ENCODE measurements at places on chromosomes 2 and 18.

- DNase-seq = no peak
These were observed 48.0 kb downstream of the TEX44 start for GRCh38 chr2:231640641-231641111.

GRCh38 chr2:206979922-206980321 lies 40.6 kb downstream of the CPO start:
- no peak for DNase-seq

DNA sequence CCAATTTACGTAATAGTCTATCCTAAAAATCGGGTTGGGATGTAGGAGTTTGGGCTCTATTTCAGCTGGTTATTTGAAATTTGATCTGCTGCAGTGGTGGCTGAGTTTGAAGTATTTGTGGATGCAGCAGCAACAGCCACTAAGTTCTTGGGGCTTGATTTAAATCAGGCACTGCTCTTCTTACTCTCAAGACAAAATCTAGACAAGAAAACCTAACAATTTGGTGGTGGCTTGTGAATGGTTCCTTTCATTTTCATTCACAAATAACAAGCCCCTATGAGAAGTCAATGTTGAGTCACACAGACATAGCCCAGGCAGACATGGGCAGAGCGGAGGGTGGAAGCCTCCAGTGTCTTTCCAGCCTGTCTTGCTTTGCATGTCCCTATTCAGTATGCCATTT lies 199.3 kb downstream of the LTBP1 start:
- DNase-seq = no peak

- DNase-seq = no peak
These were observed 42.0 kb downstream of the ZFP36L2 start for GRCh38 chr2:43184339-43184895.

DNA sequence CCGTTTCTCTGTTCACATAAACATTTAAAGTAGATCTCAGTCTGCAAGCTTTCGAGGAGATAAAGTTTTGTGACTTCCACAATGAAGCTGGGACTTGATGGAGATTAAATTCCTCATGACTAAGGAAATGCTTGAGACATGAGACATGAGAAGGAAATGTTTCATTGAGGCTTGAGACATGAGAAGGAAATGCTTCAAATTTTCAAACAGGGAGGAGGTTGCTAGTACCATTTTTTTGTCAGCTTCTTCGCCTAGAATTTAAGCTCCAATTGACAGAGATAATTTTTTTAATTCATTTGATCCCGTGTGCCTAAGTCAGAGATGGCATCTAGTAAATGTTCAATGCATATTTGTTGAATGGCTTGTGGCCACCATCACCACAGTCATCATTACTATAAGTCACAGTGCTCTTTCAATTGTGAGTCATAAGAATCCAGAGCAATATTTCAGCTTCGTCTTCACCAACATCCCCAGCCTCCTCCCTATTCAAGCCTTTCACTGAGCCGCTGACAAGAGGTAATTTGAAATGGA lies 543 bp upstream of the MARCHF4 start:
- no peak for DNase-seq

- DNase-seq = no peak
These were observed 1338.0 kb upstream of the ACVR2A start for GRCh38 chr2:146506851-146507250.

- DNase-seq = no peak
These were observed 2.1 kb upstream of the TRIB2 start for GRCh38 chr2:12714391-12715221.

- no peak for DNase-seq
These were observed 109.9 kb upstream of the OTOS start for GRCh38 chr2:240250150-240250984.

- DNase-seq = no peak
These were observed 4.4 kb upstream of the SPRED2 start for GRCh38 chr2:65436824-65437221.

DNA sequence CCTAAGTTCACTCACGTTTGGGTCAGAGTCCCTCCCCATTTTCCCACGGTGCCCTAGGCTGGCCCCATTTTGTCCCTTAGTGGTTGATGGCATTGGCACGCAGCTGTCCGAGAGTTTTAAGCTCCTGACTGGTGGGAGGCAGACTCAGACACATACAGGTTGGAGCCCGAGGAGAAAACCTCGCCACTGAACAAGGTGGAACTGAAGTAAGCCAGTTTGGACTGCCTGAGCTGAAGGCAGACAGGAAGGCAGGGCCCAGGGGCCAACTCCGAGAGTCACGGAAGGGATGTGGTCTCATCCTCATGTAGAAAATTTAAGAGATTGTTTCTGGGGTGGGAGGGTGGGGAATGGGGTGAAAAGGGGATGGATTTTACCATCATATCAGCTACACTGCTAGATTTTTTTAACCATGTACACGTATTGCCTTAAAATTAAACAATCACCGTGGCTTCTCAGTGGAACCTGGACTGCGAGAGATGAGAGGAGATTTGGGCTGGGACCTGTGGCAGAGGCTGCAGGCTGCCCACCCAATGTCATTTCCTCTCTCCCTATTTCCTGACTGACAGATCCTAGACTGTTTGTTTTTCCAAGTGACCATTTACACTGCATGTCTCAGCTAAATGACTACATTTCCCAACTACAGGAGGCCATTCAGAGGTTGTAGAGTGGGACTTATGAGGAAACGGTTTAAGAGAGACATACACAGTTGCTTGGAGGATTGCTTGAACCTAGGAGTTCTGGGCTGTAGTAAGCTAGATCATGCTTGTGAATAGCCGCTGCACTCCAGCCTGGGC lies 19.4 kb upstream of the NMUR1 start:
- no peak for DNase-seq

DNA sequence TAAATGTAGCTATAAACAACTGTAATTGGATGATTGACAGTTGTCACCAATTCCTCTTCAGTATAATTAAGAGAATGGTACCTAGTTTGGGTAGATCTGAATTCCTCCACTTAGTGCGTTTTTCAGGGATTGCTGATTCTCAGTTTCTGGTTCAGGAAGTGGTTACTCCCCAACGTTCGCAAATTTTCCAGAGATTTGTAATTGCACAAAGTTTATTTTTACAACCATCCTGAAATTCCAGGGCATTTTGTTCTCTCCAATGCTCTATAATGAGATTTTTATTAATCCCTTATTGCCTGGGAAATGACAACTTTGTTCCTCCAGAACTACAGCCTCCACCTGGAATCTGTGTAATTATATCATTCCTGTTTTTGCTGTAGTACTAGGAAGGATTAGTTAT lies 710.6 kb upstream of the ZEB2 start:
- DNase-seq = no peak

GRCh38 chr2:17628349-17629261 lies 88.1 kb downstream of the VSNL1 start:
- DNase-seq = no peak

DNA sequence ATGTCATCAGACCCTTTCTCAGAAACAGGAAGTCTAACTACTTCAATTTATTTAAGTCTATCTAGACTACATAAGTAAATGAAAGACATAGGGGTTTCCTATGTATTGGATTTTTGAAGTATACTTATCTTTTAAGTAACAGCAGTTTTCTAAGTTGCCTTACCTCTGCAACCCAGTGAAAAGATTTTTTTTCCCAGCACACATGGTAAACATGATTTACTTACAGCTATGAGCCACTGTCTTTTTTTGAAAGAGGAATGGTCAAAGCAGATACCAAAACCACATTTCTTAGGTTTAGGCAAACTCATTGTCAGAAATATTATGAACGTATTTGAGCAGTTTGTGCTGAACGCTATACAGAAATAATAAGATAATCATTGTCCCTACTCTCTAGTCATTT lies 78.7 kb upstream of the OTX1 start:
- DNase-seq = no peak

DNA sequence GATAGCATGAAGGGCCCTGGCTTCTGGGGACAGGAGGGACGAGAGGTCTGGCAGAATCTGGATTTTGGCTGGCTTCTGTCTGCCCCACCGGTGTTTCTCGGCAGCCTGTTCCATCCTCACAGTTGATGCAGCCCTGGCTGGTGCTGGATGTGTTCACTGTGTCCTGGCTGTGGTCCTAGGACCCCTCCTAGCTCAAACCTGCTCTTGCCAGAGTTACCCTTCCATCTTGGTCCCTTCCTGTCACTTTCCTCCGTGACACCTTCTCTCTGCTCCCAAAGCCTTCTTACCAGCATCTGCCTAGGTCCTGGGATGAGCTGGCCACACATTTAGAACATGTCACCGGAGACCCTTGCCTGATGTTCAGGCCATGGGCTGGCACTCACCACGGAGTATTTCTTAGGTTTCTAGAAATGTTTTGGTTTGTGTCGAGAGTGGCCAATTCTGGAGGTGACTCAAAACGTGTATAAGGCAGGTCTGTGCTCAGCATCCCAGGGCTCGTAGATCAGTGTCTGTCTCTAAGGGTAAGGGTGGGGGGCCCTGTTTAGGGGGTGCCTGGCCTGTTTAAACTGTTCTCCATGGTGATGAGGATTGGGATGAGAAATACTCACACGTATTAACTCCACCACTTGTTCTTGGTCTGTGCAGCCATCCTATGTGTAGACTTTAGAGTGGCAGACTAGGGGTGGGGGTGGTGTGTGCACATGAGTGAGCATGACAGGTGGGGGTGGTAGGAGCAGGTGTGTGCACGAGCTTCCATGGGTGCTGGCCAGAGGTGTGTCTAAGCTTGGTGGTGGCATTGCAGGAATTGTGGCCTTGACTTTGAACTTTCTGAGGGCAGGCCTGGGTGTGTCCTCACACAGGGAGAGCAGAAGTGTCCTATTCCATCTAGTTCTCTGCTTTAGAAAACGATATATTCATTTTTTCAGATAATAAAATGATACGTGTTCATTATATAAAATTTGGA lies 162.7 kb downstream of the DYSF start:
- no peak for DNase-seq

GRCh38 chr18:70503060-70503459 lies 214.2 kb downstream of the SOCS6 start:
- DNase-seq = no peak

DNA sequence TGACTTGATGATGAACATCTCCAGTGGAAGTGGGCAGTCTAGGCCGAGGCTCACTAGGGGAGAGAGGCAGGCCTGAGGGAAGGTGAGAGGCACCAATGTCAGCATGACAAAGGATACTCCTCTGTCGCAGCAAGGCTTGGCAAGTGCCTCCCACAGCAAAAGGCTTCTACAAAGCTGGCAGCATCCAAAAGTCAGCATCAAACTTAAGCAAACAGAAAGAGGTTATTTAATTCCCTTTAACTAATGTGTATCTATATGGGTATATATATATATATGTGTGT lies 41.6 kb downstream of the NIFK start:
- DNase-seq = no peak

- no peak for DNase-seq
These were observed 159.2 kb downstream of the FAM210A start for GRCh38 chr18:13566941-13567746.

DNA sequence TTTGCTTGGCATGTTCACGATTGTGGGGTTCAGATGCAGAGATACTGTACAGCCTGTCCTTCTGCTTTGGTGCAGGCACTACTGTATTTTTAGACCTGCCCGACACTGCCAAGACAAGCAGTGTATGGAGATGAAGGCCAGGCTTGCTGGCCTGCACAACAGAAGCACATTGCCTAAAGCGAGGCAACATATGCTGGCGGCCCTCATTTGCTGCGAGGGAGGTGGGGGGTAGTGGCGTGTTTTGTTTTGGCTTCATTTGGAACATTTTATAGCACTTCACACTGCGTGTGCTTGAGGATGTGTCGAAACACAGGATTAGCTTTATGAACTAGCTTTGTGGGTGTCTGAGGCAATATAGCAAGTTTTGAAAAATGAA lies 27.0 kb downstream of the TMEM182 start:
- no peak for DNase-seq

DNA sequence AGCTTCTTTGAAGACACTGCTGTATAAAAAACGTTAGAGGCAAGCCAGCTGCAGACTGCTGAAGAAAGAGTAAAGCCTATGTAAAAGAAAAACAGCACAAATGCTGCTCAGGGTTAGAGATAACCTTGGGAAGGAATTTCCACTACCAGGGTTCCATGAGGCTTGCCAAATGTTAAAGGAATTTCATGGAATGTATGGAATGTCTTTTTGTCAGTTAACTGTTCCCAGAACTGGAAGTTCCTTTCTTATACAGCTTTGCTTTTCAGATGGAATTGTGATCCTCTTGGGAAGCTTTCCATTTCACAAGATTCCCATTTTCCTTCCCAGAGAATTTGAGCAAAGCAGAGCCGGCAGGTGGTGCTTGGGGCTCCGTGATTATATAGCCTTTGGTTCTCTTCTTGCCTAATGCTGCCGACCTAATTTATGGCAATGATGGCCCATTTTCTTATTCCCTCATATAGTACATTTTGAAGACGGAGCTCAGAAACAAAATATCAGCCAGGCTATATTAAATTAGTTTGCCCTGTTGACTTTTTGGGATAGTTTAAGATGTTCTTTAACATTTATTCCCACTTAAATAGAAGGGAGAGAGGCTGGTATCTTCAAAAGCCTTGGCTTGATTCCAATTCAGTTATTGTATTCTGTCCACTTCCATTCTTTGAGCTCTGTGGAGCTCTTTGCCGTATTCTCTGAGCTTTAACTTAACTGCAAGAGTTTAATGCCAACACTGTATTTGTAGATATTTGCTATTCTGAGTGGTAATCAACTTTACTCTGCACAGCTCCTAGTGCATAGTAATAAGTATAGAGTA lies 162.3 kb downstream of the PHLPP1 start:
- no peak for DNase-seq

- no peak for DNase-seq
These were observed 86.4 kb downstream of the TCF4 start for GRCh38 chr18:55501579-55501978.

GRCh38 chr2:156021146-156022040 lies 311.1 kb downstream of the NR4A2 start:
- DNase-seq = no peak

GRCh38 chr2:8481463-8482009 lies 200.3 kb upstream of the ID2 start:
- DNase-seq = no peak

- no peak for DNase-seq
These were observed 863 bp downstream of the ECEL1 start for GRCh38 chr2:232486558-232487384.

DNA sequence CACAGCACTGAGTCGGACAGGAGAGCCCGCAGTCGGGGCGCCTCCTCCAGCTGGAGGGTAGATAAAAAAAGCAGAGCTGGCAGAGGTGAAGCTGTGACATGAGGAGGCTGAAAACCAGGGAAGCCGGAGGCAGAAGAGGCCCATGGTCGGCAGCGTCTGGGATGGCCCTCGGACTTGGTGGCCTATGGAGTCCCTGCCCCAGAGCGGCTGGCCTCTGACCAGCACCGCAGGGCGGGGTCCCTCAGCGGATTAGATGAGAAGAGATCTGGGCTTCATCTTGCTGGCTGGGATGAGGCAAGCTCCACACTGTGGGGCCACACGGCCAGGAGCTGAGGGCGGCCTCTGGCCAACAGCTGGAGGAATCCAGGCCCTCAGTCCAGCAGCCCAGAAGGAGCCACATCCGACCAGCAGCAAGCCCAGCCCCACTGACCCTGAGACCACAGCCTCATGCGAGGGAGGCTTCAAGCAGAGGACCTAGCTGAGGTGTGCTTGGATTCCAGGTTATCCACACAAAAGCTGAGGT lies 174.1 kb downstream of the EIPR1 start:
- DNase-seq = no peak

- DNase-seq = no peak
These were observed 33.0 kb downstream of the RAB1A start for GRCh38 chr2:65096948-65097347.

GRCh38 chr2:172970660-172971059 lies 105.0 kb upstream of the MAP3K20 start:
- no peak for DNase-seq

- no peak for DNase-seq
These were observed 130.4 kb upstream of the ZFP36L2 start for GRCh38 chr2:43356774-43357173.

GRCh38 chr2:148887350-148888002 lies 12.4 kb downstream of the KIF5C start:
- DNase-seq = no peak

- no peak for DNase-seq
These were observed 144.6 kb downstream of the LPIN1 start for GRCh38 chr2:11891028-11891427.
